Forelimb muscle (tissue), 1 donor: ENCODE measurements at places on chromosomes 1 and 21. TPM values are rescaled to one million over a fixed set of nuclear protein-coding genes. Genes with fewer than 3 reads are reported as not detected.

The RPTN gene
- polyA plus RNA-seq: not detected

The MTF2 gene
- 23.5 TPM for polyA plus RNA-seq

GRCh38 chr1:109823543-109824348 lies 60.0 kb upstream of the EPS8L3 start:
- DNase-seq: no peak

- DNase-seq: no peak
Observed at GRCh38 chr1:41766041-41766440, 152.7 kb downstream of the HIVEP3 start.

DNA sequence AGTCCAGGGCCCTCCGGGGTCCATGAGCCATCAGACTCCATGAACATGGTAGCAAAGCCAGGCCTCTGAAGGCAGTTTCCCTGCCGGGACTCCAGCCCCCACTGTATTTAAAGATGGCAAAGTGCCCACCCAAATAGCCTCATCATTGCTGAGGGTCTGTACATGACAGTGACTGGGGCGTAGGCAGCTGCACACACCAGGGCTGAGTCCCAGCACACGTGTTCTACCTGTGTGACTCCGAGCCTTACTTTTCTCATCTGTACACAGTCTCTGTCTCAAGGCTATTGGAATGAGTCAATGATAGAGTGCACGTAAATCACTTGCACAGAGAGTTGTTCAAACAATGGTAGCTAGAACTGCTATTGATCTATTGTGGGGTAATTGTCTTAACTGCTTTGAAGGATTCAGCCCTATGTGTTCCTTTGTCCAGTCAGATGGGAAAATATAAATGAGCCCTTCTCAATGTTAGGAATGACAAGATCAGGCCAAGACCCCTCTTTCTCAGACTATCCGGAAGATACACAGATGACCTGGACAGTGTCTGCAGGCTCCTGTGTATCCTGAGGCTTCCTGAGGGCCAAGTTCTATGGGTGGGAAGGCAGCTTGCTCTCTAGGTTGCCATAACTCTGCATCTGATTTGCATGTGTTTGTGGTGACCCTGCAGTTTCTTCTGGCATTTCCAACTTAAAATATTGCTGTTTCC lies 48.9 kb downstream of the RASSF5 start:
- no peak for DNase-seq

DNA sequence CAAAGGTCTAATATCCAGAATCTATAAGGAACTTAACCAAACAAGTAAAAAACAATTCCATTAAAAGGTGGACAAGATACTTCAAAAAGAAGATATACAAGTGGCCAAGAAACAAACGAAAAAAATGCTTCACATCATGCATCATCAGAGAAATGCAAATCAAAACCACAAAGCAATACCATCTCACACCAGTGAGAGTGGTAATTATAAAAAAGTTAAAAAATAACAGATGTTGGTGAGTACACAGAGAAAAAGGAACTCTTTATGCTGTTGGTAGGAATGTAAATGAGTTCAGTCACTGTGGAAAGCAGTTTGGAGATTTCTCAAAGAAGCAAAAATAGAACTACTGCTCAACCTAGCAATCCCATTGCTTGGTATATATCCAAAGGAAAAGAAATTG lies 218.6 kb downstream of the SLC44A5 start:
- no peak for DNase-seq

GRCh38 chr1:98385652-98386051 lies 275.9 kb upstream of the SNX7 start:
- no peak for DNase-seq

DNA sequence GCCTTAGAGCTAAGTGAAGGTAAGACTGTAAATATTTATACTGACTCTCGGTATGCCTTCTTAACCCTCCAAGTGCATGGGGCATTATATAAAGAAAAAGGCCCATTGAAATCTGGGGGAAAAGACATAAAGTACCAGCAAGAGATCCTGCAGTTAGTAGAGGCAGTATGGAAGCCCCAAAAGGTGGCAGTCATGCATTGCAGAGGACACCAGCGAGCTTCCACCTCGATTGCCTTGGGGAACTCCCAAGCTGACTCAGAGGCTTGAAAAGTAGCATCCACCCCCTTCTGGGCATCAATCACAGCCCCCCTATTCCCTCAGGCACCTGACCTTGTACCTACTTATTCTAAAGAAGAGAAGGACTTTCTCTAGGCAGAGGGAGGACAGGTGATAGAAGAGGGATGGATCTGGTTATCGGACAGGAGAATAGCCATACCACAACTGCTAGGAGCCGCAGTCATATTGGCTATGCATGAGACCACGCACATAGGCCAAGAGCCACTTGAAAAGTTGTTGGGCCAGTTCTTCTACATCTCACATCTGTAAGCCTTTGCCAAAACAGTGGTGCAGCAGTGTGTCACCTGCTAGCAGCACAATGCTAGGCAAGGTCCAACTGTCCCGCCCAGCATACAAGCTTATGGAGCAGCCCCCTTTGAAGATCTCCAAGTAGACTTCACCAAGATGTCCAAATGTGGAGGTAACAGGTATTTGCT lies 19.4 kb downstream of the PLA2G2F start:
- DNase-seq: no peak

- DNase-seq: peak; percentile 77
Observed at GRCh38 chr1:28914228-28915030, at the start of gene EPB41. Gene EPB41 (plus strand): TSS chr1:28914569. CDS start chr1:28987438, 72,869 bp downstream.
